ENCODE measurements at places on chromosomes 5 and 9.
A peak's percentile ranks its signal among the peaks of the same experiment; 100 is the strongest.

DNA sequence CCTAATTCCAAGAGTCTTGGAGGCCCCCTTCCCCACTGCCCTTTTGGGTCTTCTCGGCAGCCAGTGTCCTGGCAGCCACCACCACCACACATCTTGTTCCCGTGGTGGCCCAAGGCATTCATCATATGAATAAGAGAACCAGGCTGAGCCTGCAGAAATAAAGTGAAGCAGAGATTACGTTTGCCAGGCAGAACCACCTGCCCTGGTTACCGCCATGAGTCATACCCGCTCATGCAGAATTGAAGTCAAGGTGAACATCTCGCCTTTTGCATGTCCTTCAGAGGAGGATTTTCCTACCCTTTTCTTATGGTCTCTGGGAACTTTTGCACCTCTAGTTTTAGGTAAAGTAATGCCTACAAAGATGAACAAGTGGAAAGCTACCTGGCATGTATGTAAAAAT, 119.5 kb upstream of the LMX1B start:
- no peak for DNase-seq

DNA sequence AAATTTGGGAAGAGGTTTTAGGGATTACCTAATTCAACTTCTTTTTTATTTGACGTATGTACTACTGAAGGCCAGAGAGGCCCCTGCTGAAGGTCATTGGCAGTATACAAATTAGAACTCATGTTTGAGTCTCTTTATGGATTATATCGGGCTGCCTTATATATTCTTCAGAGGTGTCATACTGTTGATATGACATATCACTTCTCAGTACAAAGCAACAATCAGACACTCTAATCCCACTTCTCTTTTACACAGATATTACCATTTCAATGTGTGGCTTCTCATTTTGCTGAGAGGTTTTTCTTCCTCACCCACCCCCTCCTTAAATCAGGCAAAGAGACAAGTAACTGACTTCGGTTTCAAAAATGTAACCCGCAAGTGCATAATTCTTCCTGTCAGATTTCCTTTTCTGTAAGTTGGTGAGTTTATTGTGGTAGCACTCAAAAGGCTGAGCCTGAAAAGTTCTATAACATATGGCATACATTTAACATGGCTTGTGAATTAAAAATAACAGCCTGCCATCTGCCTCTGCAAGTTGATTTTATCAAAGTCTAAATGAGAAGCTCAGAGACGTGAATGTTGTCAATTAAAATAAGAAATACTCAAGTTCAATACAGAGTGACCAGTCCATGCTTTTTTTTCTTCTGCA, 163.6 kb upstream of the RORB start:
- no peak for DNase-seq

GRCh38 chr5:110031402-110032140, 341.8 kb downstream of the MAN2A1 start:
- DNase-seq, result no peak

GRCh38 chr9:88723751-88724150, 188.8 kb downstream of the NXNL2 start:
- DNase-seq, result no peak

DNA sequence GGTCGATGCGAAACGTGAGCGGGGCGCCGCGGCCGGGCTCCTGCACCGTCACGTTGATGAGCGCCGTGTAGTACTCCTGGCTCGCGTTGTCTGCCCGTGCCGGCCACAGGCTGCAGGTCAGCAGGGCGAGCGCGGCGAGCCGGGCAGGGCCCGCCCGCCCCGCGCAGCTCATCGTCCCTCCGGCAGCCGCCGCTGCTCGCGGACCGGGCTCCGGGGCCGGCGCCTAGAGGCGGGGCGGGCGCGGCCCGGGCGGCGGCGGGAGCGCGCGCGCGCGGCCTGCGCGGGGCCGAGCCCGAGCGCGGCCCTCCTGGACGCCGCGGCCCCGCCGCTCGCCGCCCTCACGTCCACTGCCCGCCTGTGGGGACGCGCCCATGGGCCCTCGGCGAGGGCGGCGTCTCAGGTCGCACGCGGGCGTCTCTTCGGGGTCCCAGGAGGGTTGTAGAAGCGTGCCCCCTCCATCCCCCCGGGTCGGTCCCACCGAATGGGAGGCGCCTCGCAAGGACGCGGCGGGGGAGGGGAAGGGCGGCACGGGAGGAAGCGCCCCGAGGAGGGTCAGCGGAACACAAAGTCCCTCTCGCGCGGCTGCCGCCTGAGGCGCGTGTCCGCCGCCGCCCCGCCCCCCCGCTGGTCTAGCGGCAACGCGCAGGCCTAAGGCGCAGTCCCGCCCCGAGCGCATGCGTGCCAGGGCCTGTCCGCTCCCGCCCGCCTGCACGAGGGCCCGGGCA, at the start of gene RNF130:
Gene RNF130 (minus strand): TSS at position 229 of the 725 bp plus-strand sequence. CDS start 57 bp downstream, at position 172.
- DNase-seq, result peak; percentile 85

DNA sequence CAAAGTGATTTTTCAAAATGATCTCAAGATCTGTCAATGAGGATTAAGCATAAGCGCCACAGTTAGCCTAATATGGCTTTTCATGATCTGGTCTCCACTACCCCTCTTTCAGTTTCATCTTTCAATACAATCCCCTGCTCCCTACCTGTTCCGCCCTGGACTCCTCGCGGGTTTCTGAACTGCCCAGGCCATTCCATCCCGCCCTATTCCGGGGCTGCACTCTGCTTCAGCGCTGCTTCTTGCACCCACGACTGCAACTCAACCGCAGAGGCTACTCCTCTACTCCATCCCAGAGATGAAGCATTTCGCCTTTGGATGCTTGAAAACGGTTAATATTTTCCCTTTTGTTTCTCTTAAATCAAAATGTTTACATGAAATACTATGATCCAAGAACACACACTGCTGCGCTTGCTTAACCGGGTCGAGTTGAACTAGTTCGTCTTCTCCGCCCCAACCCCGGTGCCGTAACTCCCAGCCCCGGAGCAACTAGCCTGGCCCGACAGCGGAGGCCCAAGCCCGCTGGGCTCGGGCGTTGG, 716 bp upstream of the OTULIN start:
- DNase-seq, result no peak

Data from germinal center (tissue), 1 donor.